ENCODE measurements at places on chromosomes 12 and 14.
A peak's percentile ranks its signal among the peaks of the same experiment; 100 is the strongest.

DNA sequence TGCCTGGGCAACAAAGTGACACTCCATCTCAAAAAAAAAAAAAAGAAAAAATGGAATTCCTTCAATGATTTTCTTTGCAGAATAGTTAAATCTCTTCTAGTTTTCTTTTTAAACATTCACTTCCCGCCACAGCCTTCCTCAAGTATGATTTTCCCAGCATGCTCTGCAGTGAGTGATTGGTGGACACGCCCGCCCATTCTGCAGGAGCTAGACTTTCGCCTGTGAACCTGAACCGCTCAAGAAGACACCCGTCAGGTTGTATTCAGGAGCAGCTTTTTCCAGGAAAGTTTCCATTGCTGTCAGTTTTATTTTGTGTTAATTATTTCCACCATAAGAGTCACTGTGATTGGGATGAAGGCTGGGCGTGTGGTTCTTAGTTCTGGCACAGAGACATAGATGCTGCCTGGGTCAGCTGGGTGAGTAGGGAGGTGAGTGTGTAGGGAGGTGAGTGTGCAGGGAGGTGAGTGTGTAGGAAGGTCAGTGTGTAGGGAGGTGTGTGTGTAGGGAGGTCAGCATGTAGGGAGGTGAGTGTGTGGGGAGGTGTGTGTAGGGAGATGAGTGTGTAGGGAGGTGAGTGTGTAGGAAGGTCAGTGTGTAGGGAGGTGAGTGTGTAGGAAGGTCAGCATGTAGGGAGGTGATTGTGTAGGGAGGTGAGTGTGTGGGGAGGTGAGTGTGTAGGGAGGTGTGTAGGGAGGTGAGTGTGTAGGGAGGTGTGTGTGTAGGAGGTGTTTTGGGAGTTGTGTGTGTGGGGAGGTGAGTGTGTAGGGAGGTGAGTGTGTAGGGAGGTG, 76.2 kb downstream of the KIF26A start:
- no peak for DNase-seq

- no peak for DNase-seq
Observed at GRCh38 chr12:58202933-58203718, 261.8 kb downstream of the ATP23 start.

DNA sequence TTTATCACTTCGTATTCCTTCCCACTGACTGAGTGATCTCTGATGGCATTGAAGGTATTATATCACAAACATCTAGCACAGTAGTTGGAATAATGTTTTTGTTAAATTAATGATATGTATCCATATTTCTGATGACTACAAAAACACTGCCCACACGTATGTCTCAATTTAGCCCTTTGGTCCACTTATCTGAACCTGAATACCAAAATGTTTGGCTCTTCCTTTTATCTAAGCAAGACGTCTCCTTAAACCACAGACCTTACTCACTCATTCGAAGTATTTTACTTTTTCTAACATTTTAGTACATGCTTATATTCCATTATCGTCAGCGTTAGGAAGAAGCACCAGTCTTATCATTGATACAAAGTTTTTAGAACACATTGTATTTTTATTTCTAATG, 126.4 kb downstream of the PIK3C2G start:
- no peak for DNase-seq

GRCh38 chr12:31210104-31210503, 115.8 kb downstream of the SINHCAF start:
- DNase-seq: no peak

DNA sequence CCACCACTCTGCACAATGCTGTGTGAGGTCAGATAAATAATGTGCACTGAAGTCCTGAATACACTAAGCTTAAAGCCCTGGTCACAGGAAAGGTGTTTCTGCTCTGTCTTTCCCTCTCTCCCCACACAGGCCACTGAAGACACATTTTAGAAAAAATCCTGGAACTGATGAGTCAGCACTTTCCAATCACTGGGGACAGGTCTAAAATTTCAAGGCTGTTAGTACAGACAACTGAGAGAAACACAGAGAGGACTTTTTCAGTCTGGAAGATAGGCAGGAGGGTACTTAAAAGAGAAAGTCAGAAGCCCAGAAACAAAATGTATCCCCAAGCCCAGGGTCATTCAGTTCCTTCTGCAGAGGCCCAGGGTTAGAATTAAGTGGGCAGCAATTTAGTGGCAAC, 333.9 kb upstream of the CCDC196 start:
- no peak for DNase-seq

DNA sequence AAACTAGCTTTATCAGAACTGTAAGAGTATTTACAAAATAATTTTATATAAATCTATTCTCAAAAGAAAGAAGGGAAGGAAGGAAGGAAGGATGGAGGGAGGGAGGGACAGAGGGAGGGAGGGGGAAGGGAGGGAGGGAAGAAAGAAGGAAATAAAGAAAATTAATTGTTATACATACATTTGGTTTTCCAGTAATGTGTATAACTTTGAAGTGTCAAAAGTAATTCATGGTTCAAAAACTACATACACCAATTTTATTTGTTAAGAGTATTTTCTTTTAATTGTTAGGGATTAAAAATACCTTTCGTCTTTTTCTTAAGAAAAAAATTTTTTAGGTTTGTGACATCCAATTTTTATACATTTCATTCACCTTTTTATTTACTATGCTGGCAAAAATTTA, 17.5 kb upstream of the KCNC2 start:
- no peak for DNase-seq

DNA sequence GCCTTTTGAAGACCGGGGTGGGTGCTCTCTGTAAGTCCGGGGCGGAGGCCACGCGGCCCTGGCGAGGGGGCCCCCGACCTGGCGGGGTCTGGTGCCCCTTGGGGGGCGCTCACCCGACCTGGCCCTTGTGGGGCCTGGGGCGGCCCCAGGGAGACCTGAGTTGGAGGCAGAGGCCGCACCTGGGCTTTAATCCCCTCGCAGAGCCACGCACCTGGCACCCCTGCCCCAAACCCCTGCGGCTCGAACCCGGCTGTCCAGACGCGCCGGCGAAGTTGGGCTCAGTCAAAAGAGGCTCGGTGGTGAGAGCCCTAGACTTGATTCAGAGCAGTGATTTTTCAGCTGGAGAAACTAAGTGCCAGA, 267 bp downstream of the CFAP251 start:
- no peak for DNase-seq

- no peak for DNase-seq
Observed at GRCh38 chr12:95517246-95517645, 34.0 kb downstream of the USP44 start.

DNA sequence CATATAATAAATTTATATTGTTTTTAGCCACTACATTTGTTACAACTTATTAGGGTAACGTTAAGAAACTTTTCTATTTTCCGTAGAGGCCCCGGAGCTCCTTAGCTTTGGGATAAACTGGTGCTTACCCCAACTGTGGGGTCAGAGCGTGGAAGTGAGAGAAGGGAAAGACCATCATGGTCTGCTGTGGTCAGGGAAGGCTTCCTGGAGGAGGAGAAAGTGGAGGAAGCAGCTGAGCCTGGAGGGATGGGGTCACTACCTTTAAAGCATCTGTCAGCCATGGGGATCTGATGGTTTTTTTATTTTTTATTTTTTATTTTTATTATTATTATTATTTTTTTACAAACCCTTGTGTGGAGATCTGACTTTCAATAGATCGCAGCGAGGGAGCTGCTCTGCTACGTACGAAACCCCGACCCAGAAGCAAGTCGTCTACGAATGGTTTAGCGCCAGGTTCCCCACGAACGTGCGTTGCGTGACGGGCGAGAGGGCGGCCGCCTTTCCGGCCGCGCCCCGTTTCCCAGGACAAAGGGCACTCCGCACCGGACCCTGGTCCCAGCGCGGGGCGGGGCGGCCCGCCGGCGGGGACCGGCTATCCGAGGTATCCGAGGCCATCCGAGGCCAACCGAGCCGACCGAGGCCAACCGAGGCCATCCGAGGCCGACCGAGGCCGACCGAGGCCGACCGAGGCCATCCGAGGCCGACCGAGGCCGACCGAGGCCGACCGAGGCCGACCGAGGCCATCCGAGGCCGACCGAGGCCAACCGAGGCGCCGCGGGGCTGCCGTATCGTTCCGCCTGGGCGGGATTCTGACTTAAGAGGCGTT, 1101.2 kb upstream of the TMEM132C start:
- DNase-seq: peak; percentile 81

- DNase-seq: no peak
Observed at GRCh38 chr14:34113005-34113511, 162.2 kb upstream of the EGLN3 start.

DNA sequence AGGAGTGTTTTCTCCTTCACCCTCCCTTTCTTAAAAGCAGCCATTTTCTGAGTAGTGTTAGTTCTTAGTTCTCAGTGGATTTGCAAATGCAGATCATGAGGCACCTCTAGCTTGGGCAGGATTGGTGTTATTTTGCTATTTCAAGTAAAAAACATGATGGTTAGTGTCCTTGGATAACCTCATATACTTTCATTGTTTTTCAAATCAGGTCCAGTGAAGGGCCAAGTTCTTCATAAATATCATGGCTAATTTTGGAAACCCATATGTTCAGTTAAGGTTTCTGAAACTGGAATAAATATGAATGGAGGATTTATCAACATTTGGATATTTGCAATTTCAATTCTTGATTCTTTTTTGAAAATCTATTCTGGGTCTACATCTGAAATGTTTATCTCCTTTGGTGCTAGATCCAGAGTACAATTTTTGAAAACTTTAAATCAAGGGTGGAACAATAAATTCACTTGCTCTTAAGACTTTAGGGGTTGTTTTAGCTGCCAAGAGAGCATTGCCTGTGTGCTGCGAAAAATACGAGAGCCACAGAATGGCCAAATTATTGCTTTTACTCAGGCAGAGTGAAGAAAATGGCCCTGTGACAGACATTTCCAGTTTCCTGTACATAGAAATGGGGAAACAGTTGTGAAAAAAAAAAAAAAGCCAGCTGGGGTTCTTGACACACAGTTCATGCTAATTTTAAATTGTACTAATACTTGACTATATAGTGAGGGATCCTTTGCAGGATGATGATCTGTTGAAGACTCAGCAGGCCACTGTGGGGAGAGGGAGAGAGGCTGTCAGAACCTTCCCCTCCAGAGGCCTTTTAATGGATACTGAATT, 104.6 kb downstream of the BICD1 start:
- no peak for DNase-seq

GRCh38 chr12:123997033-123997822, 24.2 kb downstream of the ZNF664 start:
- DNase-seq: no peak

GRCh38 chr12:46933947-46934346, 108.2 kb upstream of the SLC38A4 start:
- DNase-seq: no peak

- no peak for DNase-seq
Observed at GRCh38 chr12:5691943-5692342, 253.1 kb downstream of the ANO2 start.

DNA sequence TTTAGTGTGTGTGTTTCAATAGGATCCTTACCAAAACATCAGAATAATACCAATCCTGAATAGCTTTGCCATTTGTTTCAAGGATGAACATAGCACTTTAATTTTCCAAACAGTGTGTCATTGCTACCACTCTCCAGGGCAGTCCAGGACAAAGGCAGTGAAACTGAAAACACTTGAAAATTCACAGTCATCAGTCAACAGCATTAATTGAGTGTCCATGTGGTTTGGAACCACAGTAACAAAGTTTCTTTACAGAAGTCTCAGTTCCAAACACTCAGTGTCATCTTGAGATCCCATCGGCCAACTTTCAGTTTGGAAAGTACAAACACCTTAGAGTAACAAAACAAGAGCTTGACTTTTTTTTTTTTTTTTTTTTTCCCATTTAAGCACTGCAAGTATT, 228.4 kb upstream of the SOX5 start:
- no peak for DNase-seq

GRCh38 chr14:59208954-59209353, 20.5 kb downstream of the DAAM1 start:
- DNase-seq: no peak

- no peak for DNase-seq
Observed at GRCh38 chr12:79524507-79525148, 166.1 kb downstream of the PAWR start.

DNA sequence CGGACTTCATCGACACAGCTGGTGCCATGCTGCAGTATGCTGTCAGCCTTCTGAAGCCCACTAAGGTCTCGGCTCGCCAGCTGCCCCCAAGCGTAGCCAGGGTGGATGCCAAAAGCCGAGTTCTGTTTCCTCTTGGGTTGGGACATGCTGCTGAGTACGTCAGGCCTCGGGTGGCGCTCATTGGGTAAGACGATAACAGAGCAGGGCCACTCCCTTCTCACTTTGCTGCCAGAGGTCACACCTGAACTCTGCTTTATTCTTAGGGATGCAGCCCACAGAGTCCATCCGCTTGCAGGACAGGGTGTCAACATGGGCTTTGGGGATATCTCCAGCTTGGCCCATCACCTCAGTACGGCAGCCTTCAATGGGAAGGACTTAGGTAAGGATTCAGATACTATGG, 11.1 kb downstream of the COQ6 start:
- no peak for DNase-seq

GRCh38 chr14:92959761-92960680, 37.1 kb downstream of the CHGA start:
- DNase-seq: no peak

GRCh38 chr12:97464385-97465321, 2.0 kb downstream of the RMST start:
- no peak for DNase-seq
